ENCODE measurements at places on chromosomes 11 and 22.

GRCh38 chr11:127651175-127651887 lies 650.8 kb upstream of the KIRREL3 start:
- DNase-seq, result no peak

- no peak for DNase-seq
Measured at GRCh38 chr11:11296434-11296833, 56.6 kb downstream of the CSNK2A3 start.

GRCh38 chr11:723120-723883 lies 17.3 kb downstream of the EPS8L2 start:
- DNase-seq, result no peak

DNA sequence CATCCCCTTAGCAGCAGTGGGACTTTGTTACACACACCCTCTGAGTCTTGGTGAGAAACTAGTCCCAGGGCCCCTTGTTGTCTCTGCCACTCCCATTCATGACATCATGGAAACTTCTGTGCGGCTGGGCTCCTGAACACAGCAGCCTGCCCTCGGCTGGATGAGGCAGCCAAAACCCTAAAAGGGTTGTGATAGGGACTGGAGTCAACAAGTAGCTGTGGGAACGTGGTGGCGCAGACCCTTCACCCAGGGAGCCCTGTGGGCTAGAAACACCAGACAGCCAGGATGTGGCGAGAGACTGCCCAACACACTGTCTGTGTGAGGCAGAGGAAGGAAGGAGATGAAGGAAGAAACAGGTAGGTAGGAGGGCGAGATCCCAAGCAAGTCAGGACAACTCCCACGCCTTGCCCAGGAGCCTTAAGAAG lies 3.9 kb downstream of the CD3D start:
- DNase-seq, result peak; percentile 17

- DNase-seq, result no peak
Measured at GRCh38 chr11:26229981-26230380, 101.9 kb upstream of the ANO3 start.

- no peak for DNase-seq
Measured at GRCh38 chr11:15334766-15335165, 220.0 kb downstream of the INSC start.

GRCh38 chr11:28400331-28401100 lies 292.3 kb downstream of the METTL15 start:
- DNase-seq, result no peak

- no peak for DNase-seq
Measured at GRCh38 chr22:29128891-29129807, 56.3 kb downstream of the KREMEN1 start.

GRCh38 chr22:45083659-45084305 lies 74.0 kb upstream of the PHF21B start:
- DNase-seq, result no peak

GRCh38 chr11:41789376-41789775 lies 329.9 kb upstream of the LRRC4C start:
- DNase-seq, result no peak

Data from GOT3 (cell line).